Activated CD4-positive, alpha-beta T cell treated with anti-CD3 and anti-CD28 coated beads for 4 hours (primary cell): ENCODE measurements at places on chromosomes 4 and X.

GRCh38 chrX:22268706-22269105, 4.0 kb upstream of the CBLL2 start:
- no peak for DNase-seq

- DNase-seq, result no peak
Observed at GRCh38 chr4:17063888-17064287, 165.4 kb upstream of the LDB2 start.

GRCh38 chrX:134533952-134534351, 74.0 kb downstream of the HPRT1 start:
- no peak for DNase-seq

DNA sequence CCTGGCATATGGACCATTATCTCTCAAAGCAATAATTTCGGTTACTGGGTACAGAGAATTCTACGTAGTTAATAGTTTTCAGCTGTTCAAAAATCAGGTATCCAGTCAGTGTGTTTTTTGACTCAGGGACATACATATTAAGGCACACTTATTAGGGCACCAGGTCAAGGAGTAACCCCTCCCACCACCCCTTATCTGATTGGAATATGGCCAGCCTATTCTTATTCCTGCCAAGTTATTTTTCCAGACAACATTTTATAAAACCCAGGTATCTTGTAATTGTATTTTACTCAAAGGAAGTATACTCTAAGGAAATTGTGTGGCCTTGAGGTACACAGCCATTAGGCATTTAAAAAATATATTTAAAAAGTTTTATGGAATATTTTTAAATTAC, 4.3 kb downstream of the ZFX start:
- DNase-seq, result no peak

- DNase-seq, result no peak
Observed at GRCh38 chr4:123438031-123438430, 41.4 kb downstream of the SPRY1 start.

- no peak for DNase-seq
Observed at GRCh38 chr4:154067786-154068185, 278.9 kb upstream of the SFRP2 start.

DNA sequence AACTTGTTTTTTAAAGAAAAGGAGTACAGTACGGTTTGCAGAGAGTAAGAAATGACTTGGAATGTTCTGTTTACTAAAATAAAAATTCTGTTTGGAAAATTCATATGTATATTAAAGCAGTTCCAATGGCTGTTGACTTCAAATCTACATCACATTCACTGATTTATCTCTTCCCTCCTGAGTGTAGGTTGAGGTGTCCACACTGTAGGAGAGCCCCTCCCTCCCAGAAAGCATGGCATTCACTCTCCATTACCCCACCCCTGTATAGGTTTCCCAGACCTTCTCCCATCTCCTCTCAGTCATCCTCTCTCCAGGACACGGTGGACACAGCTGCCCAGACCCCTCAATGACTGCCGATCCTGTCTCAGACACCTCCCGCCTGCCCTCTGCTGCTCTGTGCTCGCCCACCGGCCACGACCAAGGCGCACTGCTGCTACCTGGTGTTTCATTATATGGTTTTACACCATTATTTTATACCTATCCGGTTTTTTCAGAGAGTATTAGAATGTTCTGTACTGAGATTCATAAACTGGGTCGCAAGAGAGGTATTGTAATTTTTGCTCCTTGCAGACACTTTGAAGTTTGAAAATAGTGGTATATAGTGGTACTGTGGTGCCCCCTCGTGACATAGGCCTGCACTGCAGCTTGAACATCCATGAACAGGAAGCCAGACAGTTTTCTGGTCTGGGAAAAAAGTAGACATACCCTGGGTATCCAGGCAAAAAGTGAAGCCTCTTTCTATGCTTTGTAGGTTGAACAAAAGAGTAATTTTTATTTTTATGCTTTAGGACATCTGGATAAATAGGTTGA, 38.8 kb upstream of the BEX4 start:
- peak; percentile 53 for DNase-seq

DNA sequence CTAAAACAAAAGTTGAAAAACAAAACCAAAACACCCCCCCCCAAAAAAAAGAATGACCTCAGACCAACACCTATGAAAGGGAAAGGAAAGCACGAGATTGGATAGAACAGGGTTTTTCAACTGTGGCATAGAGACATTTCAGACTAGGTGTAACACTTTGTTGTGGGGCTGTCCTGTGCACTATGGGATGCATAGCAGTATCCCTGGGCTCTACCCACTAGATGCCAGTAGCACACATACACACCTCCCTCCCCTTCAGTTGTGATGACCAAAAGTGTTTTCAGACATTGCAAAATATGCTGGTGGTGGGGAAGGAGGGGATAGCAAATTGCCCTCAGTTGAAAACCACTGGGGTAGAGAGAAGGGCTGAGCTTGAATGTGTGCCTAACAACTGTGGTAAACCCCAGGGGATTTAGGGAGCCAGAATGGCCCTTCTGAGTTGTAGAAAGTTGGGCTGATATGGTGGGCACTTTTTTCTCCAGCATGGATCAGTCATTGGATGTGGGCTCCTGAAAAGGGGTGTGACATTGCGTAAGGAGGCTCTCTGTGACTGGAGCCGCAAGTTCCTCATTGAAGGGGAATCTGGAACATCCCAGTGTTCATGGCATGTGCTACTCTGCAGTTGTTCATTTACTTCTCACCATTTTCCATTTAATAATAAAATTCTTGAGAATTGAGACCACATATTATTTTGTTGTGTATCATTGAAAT, 8.8 kb upstream of the GEMIN8 start:
- DNase-seq, result no peak

DNA sequence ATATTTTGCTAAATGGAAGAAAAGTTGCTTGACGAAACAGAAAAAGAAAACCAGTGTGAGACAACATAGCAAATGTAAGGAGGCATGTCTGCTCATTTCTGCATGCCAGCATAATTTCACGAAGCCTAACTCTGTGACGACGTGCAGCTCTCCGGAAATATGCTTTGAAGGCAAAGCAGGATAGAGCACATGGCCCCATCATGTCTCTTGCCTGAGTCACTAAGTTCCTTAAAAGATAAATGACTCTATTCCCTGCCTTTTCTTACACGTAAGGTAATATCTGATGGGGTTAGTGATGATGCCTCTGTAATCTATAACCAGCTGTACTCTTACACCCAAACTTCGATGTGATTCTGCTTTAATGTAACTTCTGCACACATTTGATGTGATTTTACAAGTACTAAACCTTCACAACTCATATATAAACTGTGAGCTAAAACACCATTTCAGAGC, 64.5 kb downstream of the ANXA3 start:
- DNase-seq, result no peak

GRCh38 chr4:188078116-188078515, 31.3 kb downstream of the TRIML2 start:
- DNase-seq, result no peak

GRCh38 chrX:68835104-68835442, 6.3 kb downstream of the EFNB1 start:
- no peak for DNase-seq

- no peak for DNase-seq
Observed at GRCh38 chr4:53974561-53974960, 89.8 kb downstream of the CHIC2 start.

DNA sequence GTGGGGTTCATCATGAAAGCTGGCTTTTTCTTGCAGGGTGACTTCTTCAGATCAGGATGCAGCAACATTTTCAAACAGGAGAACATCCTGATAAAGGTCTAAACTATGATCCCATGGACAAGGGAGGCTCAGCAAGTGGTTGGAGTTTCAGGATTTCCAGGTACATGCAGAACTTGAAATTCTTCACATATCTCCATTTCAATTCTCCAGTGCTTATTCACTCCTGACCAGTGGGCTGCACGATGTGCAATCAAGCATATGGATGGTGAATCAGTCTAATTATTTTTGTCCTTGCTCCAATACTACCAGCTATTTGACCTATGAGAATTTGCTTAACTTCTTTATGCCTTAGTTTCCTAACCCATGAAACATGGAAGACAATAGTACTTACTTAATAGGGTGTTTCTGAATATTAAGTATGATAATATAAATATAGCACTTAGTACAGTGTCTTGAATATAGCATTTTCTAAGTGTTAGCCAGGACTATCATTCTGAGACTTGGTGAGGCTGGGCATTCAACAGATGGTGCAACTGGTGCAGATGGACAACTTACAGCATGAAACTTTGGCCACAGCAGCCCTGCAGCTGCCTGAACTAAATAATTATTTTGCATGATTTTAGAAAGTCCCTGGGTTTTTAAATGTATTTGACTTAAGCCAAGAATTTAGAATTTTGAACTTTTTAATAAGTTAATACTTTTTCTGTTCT, 92.4 kb downstream of the HPGD start:
- no peak for DNase-seq

DNA sequence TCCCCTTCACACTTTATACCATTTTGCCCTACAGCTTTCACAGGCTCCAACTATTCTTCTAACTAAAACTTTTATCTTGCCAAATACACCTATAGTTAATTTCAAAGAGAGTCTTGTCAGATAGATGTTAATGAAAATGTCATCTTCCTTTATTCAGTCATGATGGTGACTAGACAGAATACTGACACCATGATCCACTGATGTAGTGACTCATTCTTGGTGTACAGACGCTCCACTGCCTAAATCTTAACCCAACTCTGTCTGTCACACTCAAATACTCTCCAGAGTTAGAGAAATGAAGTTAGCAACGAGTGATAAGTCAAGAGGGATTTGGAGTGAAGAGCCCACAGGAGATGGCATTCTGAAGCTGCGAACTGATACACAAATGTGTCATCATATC, 32.1 kb upstream of the HDAC8 start:
- DNase-seq, result no peak

DNA sequence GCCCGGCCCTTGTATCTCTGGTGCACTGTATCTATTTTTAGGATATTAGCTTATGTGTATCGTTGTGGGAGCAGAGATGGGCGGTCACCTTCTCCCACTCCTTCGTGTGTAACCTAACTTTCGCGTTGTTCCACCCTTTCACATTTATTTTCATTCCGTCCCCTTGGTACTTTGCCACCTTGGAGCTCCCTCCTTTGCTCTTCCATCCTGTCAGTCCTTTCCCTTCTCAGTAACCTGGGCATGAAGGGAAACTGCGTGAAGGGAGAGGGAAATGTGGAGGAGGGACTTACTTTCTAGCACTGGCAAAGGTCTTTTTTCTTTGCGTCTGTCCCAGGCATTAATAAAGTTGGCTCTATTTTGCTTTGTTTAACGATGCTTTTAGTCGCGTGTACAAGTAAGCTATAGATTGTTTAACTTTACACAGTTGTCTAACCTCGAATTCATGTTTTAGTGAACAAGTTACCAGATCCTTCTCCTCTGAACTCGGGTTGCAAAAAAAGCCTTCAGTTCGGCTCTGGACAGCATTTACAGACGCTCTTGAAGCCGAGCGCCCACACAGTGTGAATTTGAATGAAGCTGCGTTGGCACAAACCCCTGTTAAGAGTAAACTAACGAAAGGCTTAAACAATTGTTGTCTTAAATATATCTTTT, 3.9 kb downstream of the PCDH10 start:
- DNase-seq, result no peak

- DNase-seq, result no peak
Observed at GRCh38 chrX:44961817-44962607, 89.0 kb downstream of the KDM6A start.

DNA sequence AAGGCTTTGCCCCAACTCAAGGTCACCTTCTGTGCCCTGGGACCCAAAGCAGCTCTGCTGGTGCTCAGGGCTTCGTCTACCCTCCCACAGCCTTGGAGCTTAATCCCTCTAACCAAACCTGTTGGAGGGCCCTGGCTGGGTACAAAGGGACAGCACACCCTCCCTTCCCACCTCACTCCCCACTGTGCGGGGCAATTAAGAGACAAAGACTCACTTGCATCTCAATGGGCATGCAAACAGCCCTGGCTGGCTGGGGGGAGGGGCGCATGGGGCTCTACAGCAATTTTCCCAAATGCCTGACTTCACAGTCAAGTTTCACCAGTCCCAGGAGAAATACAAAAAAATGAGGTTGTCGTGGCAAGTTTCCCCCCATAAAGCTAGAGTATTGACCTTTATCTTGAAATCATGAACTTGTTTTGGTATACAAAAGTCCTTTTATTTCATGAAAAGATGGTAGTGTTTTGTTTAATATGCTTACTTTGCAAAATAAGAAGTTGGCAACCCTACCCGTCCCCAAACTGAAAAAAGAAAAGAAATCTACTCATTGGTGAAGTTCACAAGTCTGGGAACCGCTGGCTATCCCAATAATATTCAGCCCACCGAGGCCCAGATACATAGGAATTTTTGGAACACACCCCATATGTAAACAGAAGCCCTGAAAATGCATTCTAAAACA, 4.1 kb upstream of the CD99L2 start:
- DNase-seq, result no peak

DNA sequence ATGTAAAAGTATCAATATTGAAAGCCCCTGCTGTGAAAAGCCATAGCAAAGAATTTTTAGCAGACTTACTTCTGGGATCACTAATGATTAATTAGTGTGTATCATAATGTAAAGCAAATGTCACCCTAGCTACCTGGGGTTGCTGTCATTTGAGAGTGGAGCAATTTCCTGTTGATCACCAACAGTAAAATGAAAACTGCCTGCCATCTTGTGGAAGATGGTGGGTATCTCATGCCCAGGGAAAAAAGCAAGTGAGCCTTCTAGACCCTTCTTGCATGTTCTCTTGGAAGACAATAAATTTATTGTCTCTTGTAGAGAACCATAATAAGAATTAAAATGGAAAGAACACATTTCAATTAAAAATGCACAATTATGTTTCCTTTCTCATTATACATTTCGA, 360.2 kb downstream of the ZIC3 start:
- no peak for DNase-seq

GRCh38 chr4:44765116-44765515, 38.8 kb upstream of the GNPDA2 start:
- no peak for DNase-seq

GRCh38 chr4:6468376-6468775, 4.0 kb downstream of the PPP2R2C start:
- no peak for DNase-seq

DNA sequence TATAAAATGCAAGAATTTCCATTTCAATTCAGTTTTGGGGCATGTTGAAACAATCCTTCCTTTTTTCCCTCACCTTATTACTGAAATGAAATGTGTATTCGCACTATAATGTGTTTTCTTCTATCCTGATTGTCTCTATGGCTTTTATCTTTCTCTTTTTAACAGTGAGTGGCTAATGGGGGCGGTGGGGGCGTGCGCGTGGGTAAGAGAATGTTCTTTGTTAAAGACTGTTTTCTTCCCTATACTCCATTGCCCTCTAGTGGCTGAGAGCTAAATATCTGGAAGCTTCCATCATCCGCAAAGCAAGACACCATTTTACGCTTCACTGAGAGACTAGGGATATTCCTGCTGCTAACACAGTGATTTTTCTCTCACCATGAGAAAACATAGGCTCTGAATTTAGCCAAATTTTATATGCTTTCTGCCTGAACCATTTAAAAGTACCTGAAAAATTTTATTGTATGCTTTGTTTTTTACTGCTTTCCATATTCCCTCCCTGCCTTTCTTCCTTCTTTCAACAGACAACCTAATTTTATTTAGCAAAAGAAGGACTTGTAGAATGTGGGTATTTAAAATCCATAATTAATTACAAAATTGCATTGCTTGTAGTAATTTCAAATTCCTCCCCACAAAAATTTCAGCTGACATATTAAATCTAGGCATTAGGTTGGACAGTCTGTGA, 194.0 kb downstream of the GASK1B start:
- DNase-seq, result peak; percentile 21

GRCh38 chrX:10076765-10077164, 80.0 kb upstream of the CLCN4 start:
- no peak for DNase-seq
